ENCODE measurements at places on chromosomes 5 and 9.

DNA sequence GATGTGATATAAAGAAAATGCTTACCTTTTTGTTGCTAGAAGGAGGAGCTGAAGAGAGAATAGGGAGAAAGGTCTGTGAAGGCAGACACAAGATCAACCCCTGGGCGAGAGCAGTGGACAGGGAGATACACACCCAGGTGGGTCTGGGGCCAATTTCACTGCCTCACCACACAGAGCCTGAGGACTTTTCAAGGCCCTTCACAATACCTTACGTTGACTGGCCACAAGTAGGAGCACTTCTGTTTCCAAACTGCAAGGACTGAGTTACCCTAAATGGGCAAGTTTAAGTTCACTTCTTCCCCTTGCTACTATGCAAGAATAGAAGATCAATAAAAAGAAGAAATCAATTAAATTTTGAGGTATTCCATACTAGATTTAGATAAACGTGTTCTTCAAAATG lies 174.5 kb upstream of the SLC12A2 start:
- peak; percentile 47 for DNase-seq

GRCh38 chr9:15927161-15927560 lies 374.3 kb downstream of the CCDC171 start:
- DNase-seq = no peak

DNA sequence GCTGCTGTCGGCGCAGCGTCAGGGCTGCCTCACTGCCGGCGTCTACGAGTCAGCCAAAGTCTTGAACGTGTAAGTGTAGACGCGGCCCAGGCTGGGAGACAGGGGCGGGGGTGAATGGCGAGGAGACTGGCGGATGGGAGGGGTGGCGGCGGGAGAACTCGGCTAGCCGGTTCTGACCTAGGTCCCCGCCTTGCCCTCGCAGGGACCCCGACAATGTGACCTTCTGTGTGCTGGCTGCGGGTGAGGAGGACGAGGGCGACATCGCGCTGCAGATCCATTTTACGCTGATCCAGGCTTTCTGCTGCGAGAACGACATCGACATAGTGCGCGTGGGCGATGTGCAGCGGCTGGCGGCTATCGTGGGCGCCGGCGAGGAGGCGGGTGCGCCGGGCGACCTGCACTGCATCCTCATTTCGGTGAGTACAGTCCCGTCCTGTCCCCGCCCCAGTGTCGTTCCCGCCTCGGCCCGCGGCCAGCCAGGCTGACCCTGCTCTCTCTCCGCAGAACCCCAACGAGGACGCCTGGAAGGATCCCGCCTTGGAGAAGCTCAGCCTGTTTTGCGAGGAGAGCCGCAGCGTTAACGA lies 745 bp downstream of the GADD45G start:
- peak; percentile 46 for DNase-seq

DNA sequence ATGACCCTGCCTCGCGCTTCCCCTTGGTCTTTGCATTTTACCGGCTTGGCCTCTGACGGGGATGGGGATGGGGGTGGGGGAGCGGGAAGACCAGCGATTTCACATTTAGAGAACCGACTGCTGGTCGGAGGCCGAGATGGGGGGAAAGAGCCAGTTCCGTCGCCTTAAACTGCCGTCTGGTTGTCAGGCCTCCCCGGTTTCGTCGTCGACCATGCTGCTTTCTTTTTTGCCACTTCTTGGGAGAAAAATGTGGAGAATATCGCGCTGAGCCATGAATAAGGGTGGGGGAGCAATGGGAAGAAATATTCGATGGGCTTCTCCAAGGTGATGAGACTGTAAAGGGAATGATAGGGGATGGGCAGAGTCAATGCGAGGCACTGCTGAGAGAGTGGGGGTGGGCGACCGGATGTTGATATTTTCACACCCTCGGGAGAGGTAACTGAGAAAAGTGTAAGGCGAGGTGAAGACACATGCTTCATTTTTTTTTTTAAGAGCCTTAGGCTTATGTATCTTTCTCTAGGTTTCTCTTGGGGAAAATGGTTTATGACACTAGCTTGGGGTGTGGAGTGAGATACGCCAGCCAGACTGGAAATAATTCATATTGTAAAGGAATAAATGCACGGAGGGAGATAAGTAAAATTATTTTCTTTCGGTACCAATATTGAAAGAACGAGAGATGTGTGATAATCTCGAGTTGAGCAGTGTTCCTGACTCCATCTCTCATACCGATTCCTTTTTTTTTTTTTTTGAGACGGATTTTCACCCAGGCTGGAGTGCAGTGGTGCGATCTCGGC lies 1.1 kb downstream of the KIF2A start:
- DNase-seq = peak; percentile 32

GRCh38 chr5:151864061-151864748 lies 60.4 kb downstream of the GLRA1 start:
- DNase-seq = no peak

- no peak for DNase-seq
Observed at GRCh38 chr9:131731237-131731636, 8.6 kb downstream of the RAPGEF1 start.

DNA sequence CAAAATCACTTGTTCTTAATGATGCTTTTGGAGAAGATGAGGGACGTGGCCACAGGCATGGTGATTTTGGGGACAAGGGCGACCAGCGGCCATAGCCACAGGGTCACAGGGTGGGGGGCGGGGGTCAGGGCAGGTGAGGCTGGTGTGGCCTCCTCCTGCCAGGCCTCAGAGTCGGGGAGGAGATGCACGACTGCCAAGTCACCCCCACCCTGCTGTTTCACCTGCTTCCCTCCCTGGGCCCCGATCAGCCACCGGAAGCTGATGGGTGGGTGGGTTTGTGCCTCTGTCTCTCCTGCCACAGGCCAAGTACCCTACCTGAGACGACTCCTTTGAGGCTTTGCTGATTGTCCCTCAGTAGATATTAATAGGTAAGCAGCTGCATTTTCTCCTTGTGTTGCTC lies 199.3 kb downstream of the PAX5 start:
- no peak for DNase-seq
